Activated gamma-delta T cell treated with anti-CD3 and anti-CD28 coated beads, Interleukin-2, amount 50 U/mL, for 16 hours (primary cell): ENCODE measurements at places on chromosomes 5 and 9.

GRCh38 chr5:39518516-39518915 is 93.7 kb upstream of the DAB2 start:
- DNase-seq: no peak

GRCh38 chr9:125861405-125862058 is 114.4 kb downstream of the PBX3 start:
- DNase-seq: no peak

DNA sequence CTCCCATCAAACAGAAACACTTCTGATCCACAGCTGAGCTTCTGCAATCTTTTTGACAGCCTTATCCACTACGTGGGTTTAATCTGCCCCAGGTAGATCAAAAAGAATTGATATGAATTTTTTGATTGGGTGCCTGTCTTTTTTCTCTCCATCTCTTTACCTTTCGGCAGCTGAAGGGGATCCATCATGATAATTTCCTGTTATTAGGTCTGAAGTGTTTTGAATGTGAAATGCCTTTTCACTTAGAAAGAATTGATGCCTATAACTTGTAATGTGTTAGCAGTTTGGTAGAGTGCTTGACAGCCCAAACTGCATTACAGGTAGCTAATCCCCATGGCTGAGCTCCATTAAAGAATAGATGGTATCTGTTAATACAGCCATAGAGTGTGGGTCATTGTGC is 745.4 kb downstream of the TLR4 start:
- DNase-seq: no peak

GRCh38 chr5:40442346-40442745 is 237.4 kb upstream of the PTGER4 start:
- DNase-seq: no peak
